ENCODE measurements at places on chromosomes 5 and 9. TPM values are rescaled to one million over a fixed set of nuclear protein-coding genes. Genes with fewer than 3 reads are reported as not detected.

GRCh38 chr5:135714126-135714894 is 120.2 kb upstream of the SLC25A48 start:
- DNase-seq: no peak

DNA sequence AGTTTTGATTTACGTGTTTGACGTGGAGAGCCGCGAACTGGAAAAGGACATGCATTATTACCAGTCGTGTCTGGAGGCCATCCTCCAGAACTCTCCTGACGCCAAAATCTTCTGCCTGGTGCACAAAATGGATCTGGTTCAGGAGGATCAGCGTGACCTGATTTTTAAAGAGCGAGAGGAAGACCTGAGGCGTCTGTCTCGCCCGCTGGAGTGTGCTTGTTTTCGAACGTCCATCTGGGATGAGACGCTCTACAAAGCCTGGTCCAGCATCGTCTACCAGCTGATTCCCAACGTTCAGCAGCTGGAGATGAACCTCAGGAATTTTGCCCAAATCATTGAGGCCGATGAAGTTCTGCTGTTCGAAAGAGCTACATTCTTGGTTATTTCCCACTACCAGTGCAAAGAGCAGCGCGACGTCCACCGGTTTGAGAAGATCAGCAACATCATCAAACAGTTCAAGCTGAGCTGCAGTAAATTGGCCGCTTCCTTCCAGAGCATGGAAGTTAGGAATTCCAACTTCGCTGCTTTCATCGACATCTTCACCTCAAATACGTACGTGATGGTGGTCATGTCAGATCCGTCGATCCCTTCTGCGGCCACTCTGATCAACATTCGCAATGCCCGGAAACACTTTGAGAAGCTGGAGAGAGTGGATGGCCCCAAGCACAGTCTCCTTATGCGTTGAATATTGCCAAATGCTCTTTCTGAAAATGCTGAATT is 850 bp downstream of the RRAGA start:
- no peak for DNase-seq

DNA sequence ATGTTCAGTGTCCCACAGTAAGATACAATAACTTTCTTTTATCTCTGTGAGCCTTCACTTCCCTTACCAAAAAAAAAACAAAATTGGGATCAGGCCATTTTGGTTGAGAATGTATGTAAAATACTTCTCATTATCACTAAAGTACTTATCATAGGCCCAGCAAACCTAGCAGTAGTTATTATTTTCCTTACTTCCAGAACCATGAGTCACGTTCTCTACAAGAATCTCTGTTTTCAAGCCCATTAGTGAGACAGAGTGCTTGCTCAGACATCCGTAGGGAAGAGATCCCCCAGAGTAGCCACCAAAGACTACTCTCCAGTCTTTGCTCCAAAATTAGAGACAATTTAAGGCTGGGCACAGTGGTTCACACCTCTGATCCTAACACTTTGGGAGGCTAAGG is 103.9 kb upstream of the NR5A1 start:
- no peak for DNase-seq

DNA sequence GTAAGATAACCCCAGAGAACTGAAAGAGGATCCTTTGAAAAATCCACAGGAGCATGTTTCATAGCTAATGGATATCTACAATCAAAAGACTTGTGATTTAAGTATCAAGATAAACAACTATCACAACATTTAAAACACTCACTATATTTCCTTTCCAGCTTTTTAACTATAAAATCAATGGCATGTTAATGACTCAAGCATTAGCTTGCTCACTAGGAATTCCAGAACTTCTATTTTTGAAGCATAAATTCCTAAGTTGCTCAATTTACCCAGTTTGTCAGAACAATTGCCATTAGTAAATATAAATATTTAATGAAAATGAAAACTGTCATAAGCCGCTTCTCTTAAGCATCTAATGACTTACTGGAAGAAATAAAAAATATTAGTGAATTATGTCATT is 355.3 kb downstream of the PRELID2 start:
- no peak for DNase-seq

PCDHGA7 gene
- total RNA-seq: 6.4 TPM

GRIA1 gene
- 6.3 TPM for total RNA-seq

DNA sequence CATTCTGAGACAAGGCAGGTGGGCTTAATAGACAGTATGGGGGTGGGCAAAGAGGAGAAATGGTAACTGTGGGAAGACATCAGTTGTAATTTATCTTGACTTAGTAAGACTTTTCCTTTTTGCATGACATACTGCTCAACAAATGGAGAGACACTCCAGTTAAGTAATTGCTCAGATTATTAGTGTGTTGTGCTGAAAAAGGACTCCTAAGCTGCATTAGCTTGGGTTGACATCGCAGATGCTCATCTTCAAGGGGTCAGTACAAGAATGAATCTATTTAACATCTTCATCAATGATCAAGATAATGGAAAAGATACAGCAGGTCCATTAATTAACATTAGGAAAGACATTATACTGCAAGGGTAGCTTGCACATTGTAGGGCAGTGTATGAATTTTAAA is 181.1 kb upstream of the ELAVL2 start:
- DNase-seq: no peak

- no peak for DNase-seq
These were observed 93.9 kb downstream of the SCAI start for GRCh38 chr9:125049212-125050049.

S1PR3 gene
- total RNA-seq: 139 TPM

DNA sequence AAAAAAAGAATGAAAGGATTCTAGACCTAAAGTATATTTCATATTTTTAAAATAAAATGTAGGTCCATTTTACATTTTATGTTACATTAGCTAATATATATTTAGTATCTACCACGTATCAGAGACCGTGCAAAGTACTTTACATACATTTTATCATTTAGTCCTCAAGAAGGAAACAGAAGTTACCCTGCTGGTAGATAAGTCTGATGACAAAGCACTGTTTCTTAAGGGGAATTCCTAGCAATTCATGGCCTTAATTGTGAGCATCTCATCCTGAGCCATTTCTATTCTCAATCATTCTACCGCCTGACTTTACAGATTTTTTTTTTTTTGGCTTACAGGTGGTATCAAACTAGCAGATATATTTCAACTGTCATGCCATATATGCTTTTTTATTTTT is 367.7 kb downstream of the PRELID2 start:
- DNase-seq: no peak

CDK7 gene
- total RNA-seq: 22.7 TPM

GRCh38 chr9:13863112-13863511 is 450.8 kb downstream of the NFIB start:
- DNase-seq: peak; percentile 58

GRCh38 chr5:10485142-10485795 is 43.6 kb downstream of the ROPN1L start:
- DNase-seq: peak; percentile 77
